A673 (cell line): ENCODE measurements at places on chromosomes 2 and 18. TPM values are rescaled to one million over a fixed set of nuclear protein-coding genes. Genes with fewer than 3 reads are reported as not detected.

GRCh38 chr2:172680436-172681068, 55.1 kb upstream of the RAPGEF4 start:
- no peak for DNase-seq

DNA sequence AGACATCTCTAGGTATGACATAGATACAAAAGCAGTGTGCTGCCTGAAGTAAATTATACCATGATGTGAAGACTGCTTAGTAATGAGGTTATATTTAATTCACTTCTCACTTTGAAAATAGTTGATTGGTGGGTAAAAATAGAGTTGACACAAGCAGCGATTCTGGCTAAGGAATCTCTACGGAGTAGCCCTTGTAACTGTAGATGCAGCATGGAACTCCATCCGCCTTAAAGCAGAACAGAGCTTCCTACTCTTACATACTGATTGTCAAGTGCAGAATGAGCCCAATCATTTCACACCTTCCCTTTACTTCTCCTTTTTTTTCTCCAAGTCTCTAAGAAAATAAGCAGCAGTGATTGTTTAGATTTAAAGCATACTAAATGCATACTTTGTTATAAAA, 1594.6 kb upstream of the SLC39A10 start:
- no peak for DNase-seq

The TUBB8B gene
- 0.77 and 0.79 TPM in 2 replicates for total RNA-seq

GRCh38 chr2:159637988-159638501, 21.7 kb upstream of the BAZ2B start:
- DNase-seq = no peak

DNA sequence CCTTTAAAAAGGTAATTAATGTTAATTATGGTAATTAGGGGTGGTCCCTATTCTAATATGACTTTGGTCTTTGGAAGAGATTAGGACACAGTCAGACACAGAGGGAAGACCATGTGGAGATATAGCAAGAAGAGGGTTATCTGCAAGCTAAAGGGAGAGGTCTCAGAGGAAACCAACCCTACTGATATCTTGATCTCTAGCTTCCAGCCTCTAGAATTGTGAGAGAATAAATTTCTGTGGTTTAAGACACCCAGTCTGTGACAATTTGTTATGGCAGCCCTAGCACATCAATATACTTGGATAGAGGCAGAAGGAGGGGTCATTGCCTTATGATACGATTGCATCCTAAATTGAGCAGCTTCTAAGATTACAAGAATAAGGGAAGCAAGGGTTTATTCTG, 21.3 kb upstream of the NT5C1B start:
- no peak for DNase-seq
